Fibroblast of the aortic adventitia (primary cell): ENCODE measurements at places on chromosomes 13 and 19. TPM values are rescaled to one million over a fixed set of nuclear protein-coding genes. Genes with fewer than 3 reads are reported as not detected.

Gene CBARP
- total RNA-seq, result 2.3 and 3.1 TPM in 2 replicates

Gene ZNF723
- not detected in 2 replicates for total RNA-seq

Gene CACNG8
- 0.41 and 0.45 TPM in 2 replicates for total RNA-seq

Gene ELL
- 6.5 and 10.9 TPM in 2 replicates for total RNA-seq

Gene CLEC11A
- 21.8 and 71.8 TPM in 2 replicates for total RNA-seq

Gene CNN2
- total RNA-seq, result 96.0 and 101 TPM in 2 replicates

Gene ACTN4
- 20.1 and 280 TPM in 2 replicates for total RNA-seq

Gene KIR3DL1
- total RNA-seq, result not detected in 2 replicates

Gene ZBTB45
- 9.2 and 9.9 TPM in 2 replicates for total RNA-seq

Gene DYRK1B
- 15.5 and 21.8 TPM in 2 replicates for total RNA-seq

Gene C2CD4C
- not detected in 2 replicates for total RNA-seq

Gene PDX1
- not detected in 2 replicates for total RNA-seq

Gene HAUS8
- 0.33 and 5.2 TPM in 2 replicates for total RNA-seq

Gene ZNF582
- total RNA-seq, result 1.4 and 5.4 TPM in 2 replicates

Gene APOC4
- not detected in 2 replicates for total RNA-seq

Gene PRODH2
- not detected in 2 replicates for total RNA-seq

Gene FPR2
- not detected in 2 replicates for total RNA-seq

Gene RAB3A
- 2.8 TPM in 1 of 2 replicates, not detected in the other for total RNA-seq

Gene DNASE2
- 22.7 and 23.4 TPM in 2 replicates for total RNA-seq

Gene SELENOV
- total RNA-seq, result not detected in 2 replicates

Gene KCNRG
- 1.4 and 2.9 TPM in 2 replicates for total RNA-seq

Gene JSRP1
- total RNA-seq, result 0.27 and 0.74 TPM in 2 replicates

Gene LAIR1
- not detected in 2 replicates for total RNA-seq

Gene VSIG10L
- total RNA-seq, result 0.27 TPM in 1 of 2 replicates, not detected in the other

Gene GJB2
- 0.18 TPM in 1 of 2 replicates, not detected in the other for total RNA-seq

Gene ELSPBP1
- total RNA-seq, result not detected in 2 replicates

Gene PCDH17
- 0.82 and 1.4 TPM in 2 replicates for total RNA-seq

Gene POU4F1
- total RNA-seq, result not detected in 2 replicates

Gene ICAM4
- 0.27 and 0.98 TPM in 2 replicates for total RNA-seq

Gene CDK8
- 11.7 and 13.6 TPM in 2 replicates for total RNA-seq

Gene RXFP2
- not detected in 2 replicates for total RNA-seq

Gene FGF21
- not detected in 2 replicates for total RNA-seq

Gene OR10H1
- total RNA-seq, result not detected in 2 replicates

Gene CYSLTR2
- not detected in 2 replicates for total RNA-seq

Gene DOCK6
- total RNA-seq, result 13.6 and 19.7 TPM in 2 replicates

Gene LYPD3
- 0.36 TPM in 1 of 2 replicates, not detected in the other for total RNA-seq

Gene PNMA8A
- total RNA-seq, result 2.1 and 2.3 TPM in 2 replicates

Gene AXL
- total RNA-seq, result 121 and 305 TPM in 2 replicates

Gene C19orf81
- total RNA-seq, result not detected in 2 replicates

Gene RUVBL2
- 16.3 and 119 TPM in 2 replicates for total RNA-seq

Gene N4BP2L1
- total RNA-seq, result 1.9 and 9.5 TPM in 2 replicates
